ENCODE measurements at places on chromosomes 12 and 14.

- no peak for DNase-seq
These were observed 203.5 kb upstream of the NOS1 start for GRCh38 chr12:117564881-117565280.

DNA sequence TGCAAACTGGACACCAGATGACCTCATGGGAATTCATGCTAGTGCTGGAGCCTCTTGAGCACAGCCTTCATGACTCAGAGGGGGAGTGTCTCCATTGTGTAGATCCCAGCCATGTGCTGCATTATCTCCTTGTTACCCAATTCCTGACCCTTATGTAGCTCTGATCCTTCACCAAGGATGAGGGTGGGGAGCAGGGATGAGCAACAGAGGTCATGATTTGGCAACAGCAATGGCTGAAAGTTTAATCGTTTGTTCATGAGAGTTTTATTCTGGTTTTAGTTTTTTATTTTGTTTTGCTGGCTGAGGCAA, 9.5 kb upstream of the BDKRB1 start:
- no peak for DNase-seq

DNA sequence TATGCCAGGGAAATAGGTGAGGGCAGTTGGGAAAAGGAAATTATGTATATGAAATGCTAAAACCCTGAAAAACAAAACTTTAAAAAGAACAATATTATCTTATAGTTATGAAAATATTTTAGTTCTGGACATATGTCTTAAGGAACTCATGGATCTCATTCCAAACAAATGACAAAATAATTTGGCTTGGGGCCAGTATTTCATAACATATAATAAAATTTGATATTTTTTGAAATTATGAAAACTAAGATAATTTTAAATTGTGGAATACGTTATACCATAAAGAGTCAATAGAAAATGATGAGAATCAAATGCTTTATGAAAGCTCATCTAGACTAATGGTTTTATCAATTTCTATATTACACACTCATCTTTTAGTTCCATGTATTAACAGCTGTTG, 173.8 kb upstream of the DCN start:
- no peak for DNase-seq

DNA sequence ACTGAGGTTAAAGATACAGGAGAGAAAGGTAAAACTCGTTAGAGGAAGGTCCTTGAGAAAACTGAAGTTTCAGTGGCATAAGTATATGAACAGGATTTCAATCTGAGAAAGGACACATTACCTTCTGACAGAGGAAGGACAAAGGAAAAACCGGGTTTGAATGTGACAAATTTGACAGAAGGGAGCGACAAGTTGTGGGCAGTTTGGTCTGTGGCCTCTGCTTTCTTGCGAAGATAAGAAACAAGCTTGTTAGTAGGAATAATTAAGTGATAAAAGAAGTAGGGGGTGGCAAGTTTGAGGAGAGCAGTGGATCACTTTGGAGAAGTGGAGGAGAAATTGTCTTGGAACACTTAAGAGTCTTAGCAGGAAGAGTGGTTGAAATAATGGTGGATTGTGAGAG, 5.1 kb downstream of the MON2 start:
- no peak for DNase-seq

- no peak for DNase-seq
These were observed 15.6 kb downstream of the ACVRL1 start for GRCh38 chr12:51922762-51923505.

DNA sequence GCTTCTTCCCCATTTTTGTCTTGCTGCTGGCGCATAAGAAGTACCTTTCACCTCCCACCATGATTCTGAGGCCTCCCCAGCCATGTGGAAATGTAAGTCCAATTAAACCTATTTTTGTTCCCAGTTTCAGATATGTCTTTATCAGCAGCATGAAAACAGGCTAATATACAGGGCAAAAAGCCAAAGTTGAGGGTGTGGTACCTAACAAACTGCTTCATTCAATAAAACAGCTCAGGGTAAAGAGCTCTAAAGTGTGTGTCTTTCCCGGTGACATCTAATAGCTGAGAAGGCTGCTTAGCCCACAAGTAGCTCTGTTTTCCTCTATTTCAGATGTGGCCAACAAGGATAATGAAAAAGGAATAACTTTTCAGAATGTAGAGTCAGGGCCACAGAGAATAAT, 76.7 kb upstream of the SLC8A3 start:
- DNase-seq: no peak

GRCh38 chr14:31978423-31978822, 98.7 kb upstream of the ARHGAP5 start:
- DNase-seq: no peak

DNA sequence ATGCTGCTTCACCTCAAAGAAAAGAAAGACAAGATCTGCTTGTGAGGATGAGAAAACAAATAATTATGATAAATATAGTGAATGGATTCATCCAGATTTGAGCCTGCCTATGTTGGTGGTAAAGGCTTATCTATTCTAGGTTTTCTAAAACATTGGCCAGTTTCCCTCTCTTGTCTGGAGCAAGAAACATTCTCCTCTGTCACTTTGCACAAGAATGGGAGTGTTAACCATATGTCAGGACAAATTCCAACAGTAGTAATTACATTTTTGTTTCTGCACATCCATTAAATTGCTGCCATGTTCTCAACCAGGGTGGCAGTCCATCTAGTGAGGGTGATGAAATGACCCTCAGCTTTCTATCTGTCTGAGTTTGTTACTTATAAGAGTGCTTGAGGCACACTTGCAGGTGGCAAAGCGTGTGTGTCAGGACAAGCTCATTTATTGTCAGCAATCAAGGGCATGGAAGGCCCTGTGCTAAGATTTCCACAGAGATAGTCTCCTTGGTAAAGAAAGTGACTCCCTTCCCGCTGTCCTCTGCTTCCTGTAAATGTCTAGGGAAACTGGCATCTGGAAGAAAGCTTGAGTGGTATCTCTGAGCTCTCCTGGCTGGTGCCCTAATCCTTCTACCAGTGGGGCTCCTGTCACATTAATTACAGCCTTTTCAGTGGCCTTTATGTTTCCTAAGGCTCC, 502.1 kb upstream of the FLRT2 start:
- no peak for DNase-seq

GRCh38 chr14:87067591-87067990, 925.4 kb downstream of the GALC start:
- no peak for DNase-seq

GRCh38 chr12:99959549-99960170, 25.1 kb downstream of the ANKS1B start:
- no peak for DNase-seq

- no peak for DNase-seq
These were observed 213.1 kb downstream of the PTPRO start for GRCh38 chr12:15535352-15535781.

- DNase-seq: no peak
These were observed 34.8 kb upstream of the TESC start for GRCh38 chr12:117134059-117134458.

DNA sequence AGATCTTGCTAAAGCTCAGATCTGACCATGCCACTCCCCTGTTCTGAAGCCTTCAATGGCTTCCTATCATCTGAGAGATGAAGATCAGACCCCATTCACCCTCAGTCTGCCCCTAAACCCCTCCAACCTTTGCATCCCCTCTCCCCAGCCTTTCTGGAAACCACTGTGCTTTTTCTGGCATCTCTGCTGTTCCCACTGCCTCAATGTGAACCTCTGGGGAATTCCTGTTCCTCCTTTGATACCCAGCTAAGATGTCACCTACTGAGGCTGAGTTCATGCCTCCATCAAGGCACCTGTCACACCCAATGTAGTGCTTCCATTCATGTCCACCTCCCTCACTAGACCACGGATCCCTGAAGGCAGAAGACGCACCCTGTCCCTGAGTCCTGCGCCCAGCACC, 19.3 kb downstream of the CYP46A1 start:
- no peak for DNase-seq

GRCh38 chr14:63993992-63994391, 141.2 kb downstream of the SYNE2 start:
- DNase-seq: no peak

DNA sequence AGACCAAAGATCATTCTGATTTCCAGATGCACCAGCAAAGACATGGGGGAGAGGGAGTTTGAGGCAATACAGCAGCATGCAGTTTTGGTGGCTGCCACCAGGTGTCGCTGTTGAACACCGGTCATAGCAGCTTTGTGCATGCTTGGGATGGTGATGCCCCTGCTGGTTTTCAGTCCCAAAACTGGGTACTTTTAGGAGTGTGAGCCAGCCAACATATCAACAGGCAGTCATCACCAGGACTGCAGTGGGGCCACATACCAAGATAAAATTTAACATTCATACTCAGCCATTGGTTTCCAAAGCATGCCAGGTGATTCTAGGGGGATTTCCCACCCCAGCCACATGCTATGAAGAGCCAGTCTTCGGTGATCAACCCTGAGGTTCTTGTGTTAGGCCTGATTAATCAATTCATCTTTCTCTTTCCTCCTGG, 64.2 kb downstream of the PHETA1 start:
- DNase-seq: no peak

GRCh38 chr14:93073358-93073707, 42.4 kb downstream of the ITPK1 start:
- DNase-seq: no peak

DNA sequence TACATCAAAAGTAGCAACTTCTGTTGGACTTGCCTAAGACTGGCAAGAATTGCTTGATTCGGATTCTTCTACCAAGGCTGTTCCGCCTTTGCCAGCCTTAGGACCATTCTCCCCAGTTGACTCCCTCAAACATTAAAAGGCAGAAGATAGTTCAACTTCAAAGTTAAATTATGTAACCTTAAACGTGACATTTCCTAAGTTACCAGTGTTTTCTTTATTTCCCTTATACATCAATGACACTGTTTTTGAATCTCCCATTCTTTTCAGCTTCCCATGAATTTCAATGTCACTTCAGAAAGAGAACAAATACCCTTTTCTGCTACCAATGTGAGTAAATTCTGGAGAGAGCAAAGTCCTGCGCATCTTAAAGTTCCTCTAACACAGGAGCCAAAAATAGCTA, 25.2 kb downstream of the CAPRIN2 start:
- no peak for DNase-seq

DNA sequence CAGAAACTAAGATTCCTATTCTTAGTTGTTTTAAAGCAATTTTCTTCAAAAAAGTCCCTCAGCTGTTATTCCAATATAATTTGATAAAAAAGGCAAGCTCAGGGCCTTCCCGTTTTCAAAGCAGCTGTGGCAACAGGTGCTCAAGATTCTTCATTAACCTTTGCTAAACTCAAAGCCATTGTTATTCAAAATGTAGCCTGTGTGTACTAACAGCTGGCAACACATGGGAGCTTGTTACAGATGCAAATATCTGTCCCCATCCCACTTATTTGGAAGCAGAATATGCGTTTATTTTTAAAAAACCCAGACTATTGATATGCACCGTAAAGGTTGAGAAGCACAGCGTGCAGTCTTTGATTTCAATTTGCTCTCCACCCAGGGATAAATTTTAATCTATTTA, 210.4 kb upstream of the SYT10 start:
- no peak for DNase-seq

DNA sequence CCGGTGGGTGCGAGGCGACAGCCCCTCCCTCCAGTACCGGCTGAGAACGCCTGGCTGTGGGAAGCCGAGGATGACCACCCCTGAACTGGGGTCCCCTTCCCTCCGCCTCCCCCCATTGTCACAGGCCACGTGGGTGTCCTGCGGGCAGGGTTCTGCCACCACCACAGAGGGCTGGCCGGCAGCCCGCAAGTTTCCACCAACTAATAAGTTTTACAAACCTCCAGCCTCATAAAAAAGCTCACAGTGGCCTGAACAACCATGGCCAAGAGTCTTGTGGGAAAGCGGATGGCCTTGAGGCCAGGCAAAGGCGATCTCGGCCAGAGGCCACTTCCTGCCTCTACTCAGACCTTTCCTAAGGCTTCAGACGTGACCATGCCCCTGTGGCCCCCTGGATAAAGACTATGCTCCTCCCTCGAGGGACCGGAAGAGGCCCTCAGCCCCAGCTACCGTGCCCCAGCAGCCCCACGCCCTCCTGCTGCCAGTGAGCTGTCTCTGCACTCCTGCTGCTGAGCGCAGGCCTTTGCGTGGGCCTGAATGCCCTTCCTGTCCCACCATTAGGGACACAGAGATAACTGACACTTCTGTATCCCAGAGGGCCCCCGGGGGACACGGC, 46.1 kb upstream of the DLK1 start:
- no peak for DNase-seq

DNA sequence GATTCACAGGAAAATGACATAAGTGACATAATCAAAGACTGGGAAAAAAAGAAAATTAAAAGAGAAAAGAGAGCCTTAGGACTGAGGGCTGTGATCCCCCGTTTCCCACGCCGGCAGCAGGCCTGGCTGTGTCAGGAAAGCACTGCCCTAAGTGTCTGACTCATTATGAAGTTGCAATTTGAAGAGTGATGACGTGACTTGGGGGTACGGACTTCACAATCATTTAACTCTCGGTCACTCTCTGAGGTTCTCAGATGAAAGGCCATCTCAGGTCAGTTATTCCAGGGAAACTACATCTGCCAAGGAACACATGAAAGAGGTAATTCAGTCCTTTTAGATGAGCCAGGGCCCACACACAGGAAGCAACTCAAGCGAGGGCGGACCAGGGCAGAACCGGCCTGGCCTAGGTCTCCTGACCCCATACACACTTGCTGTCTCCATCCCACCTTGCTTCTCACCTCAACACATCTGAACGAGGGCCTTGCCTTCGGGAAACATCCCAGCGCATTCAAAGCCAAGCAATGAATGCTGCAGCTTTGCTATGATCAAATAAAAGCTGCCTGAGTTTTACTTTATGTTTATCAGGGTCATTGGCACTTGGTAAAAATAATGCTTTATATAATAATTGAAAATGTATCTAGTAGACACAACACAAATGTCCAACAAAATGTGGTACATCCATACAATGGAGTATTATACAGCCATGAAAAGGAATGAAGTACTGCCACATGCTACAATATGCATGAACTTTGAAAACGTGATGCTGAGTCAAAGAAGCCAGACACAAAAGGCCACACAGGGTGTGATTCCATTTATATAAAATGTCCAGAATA, 2.7 kb downstream of the SSH1 start:
- no peak for DNase-seq

- no peak for DNase-seq
These were observed 365 bp upstream of the CCDC88C start for GRCh38 chr14:91417983-91418386.

GRCh38 chr14:103559766-103560165, 2.7 kb downstream of the BAG5 start:
- no peak for DNase-seq

DNA sequence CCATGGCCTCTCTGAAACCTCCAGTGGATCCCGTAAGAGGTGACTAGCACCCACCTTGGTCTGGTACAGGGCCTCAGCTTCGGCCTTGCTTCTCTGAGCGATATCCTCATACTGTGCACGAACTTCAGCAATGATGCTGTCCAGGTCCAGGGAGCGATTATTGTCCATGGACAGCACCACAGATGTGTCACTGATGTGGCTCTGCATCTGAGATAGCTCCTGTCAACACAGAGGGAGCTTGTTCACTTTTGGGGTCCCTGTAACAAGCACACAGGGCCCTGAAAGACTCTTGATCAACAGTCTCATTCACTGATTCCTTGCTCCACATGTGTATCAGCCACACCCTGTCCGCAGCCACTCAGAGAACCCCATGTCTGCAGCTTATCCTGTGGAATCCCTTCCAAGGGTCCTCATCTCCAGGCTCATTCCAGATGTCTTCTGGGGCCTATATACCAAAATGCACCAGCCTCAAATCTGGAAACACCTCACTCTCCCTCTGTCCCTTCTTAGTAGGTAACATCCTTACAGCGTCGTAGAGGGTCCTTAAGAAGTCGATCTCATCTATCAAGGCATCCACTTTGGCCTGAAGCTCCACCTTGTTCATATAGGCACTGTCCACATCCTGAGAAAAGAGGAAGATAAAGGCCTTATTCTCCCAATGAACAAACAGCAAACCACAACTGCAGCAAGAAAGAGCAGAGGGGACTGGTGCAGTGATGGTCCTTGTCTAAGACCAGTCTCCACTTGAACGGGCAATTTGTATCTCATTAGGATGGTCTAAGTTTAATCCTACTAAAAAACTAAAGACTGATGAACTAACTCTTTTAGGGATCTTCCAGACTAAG, 3.5 kb downstream of the KRT3 start:
- DNase-seq: no peak

All from activated CD8-positive, alpha-beta memory T cell treated with anti-CD3 and anti-CD28 coated beads for 1 hour (primary cell).